Thoracic aorta (tissue), 2 donors: ENCODE measurements at places on chromosomes 2 and 18.

DNA sequence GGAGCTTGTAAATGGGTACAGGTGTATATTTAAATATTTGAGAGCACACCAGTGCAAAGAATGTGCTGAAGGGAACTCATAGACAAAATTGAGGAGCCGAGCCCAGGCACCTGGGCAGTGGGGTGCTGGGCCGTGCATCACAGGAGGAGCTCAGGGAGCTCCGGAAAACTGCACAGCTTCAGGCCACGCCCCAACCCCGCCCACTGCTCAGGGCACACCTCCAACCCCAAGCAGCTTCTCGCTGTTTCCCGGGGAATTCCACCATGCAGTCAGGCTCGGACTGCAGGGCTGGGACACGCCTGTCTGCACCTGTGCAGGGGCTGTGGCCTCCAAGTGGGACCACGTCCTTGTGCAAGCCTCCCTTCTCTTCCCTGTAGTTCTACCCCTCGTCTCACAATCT is 243.0 kb downstream of the HDAC4 start:
- H3K36me3 ChIP-seq = peaks cover 14% of the 10 kb centered on the region
- H3K4me3 ChIP-seq = no peak overlapping the region
- H3K27ac ChIP-seq = no peak overlapping the region
- no peak for DNase-seq
- H3K27me3 ChIP-seq = no peaks in the 10 kb centered on the region

DNA sequence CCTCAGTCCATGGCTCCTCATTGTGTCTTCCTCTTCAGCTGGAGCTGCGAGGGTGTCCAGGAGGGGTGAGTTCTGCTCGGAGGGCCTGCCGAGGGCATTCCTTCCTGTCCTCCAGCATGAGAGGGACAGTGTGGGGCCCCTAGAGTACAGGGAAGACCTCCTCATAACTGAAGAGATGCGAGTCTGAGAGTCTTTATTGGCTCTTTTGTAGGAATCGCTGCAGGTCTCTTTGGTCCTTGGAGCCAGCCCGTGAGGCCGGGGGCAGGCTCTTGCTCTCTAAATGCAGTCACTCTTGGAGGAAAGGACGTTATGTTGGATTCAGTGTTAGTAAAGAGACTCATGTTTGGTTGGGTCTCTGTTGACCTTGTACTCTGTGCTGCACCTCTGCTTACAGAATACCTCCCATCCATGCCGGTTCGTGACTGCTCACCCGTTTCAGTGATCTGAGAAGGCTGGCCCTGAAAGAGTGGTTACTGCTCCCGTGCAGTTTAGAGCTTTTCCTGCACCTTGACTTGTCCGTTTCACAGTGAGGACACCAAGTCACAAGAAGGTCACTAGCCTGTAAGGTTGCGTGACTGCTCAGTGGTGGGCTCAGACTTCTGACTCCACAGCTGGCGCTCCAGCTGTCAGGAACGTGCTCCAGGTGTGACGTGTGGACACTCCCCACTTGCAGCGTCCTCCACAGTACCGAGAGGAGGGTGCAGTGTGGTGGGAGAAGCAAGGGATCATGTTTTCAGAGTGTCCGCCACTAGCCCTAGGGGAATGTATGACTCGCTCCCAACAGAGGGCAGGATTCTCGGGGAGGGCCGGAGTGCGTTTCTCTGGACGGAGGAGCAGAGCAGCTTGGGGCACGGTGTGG is 7.8 kb downstream of the ATG4B start:
- no peaks in the 10 kb centered on the region for H3K4me1 ChIP-seq
- no peaks in the 10 kb centered on the region for H3K27me3 ChIP-seq
- no peak overlapping the region for H3K4me3 ChIP-seq
- no peak overlapping the region for H3K27ac ChIP-seq
- no peaks in the 10 kb centered on the region for H3K36me3 ChIP-seq

- H3K27ac ChIP-seq = no peak overlapping the region
- H3K27me3 ChIP-seq = no peaks in the 10 kb centered on the region
- DNase-seq = no peak
- no peak overlapping the region for H3K4me3 ChIP-seq
These were observed 591.0 kb downstream of the ARHGAP15 start for GRCh38 chr2:143720095-143720664.

DNA sequence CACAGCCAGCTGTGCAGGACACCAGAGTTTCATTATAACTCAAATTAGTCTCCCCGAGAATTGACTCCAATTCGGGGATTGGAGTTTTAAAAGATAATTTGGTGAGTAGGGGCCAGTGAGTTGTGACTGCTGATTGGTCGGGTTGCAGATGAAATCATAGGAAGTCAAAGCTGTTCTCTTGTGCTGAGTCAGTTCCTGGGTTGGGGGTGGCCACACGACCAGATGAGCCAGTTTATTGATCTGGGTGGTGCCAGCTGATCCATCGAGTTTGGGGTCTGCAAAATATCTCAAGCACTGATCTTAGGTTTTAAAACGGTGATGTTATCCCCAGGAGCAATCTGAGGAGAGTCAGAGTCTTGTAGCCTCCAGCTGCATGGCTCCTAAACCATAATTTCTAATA is 82.7 kb upstream of the SLC66A3 start:
- H3K4me3 ChIP-seq = no peak overlapping the region
- no peaks in the 10 kb centered on the region for H3K36me3 ChIP-seq

DNA sequence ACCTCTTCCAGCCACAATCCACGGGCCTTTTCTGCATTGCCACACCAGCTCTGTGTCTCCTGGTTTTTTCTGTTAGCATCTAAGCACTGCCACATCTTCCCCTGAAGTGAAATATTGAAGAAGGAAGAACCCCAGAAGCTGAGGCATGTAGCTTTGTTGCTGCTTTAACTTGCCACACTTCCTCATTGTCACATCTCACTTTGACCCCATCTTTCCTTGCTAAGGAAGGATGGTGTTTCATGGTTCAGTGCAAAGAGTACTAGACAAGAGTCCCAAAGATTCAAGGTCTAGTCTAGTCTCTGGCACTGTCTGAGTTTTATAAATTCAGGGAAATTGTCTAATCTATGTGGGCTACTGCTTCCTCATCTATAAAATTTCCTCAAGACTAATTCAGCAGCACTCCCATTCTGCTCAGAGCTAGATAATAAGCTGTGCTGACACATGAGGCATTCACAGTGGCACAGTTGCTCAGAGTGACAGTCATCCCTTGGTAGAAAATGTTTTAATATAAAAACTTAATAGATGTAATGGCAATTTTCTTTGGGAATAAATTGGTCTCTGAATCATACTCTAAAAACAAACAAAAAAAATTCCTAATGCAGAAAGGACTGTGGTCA is 483.0 kb upstream of the ID2 start:
- no peaks in the 10 kb centered on the region for H3K27me3 ChIP-seq
- H3K36me3 ChIP-seq = no peaks in the 10 kb centered on the region
- H3K4me1 ChIP-seq = no peaks in the 10 kb centered on the region
- DNase-seq = no peak

DNA sequence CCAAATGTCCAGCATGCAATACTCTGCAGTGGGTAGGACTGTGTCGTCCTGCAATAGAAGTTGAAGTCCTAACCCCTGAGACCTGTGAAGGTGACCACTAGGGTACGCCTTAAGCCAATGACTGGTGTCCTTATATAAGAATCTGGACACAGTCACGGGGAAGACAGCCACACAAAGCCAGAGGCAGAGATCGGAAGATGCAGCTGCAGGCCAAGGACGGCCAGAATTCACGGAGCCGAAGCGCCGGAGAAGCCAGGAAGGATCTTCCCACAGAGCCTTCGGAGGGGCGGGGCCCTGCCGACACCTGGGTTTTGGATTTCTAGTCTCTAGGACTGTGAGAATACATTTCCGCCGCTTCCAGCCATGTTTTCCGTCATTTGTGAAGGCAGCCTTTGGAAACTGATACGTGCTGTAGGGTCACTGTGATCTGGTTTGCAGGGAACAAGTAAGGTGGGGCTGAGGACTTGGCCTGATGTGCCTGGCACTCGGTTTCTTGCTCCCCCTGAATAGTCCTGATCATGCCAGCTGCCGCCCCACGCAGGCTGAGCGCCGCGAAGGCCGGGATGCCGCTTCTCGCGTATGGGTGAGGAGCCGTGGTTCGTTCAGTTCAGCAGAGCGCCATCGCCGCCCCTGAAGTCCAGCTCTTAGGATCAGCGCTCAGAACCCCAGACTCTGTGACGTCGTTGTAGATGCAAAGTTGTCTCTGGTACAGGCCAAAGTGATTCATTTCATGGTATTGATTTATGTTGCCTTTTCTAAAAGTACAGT is 38.7 kb downstream of the PTGR3 start:
- H3K27me3 ChIP-seq = no peaks in the 10 kb centered on the region
- H3K27ac ChIP-seq = no peak overlapping the region
- H3K4me1 ChIP-seq = no peaks in the 10 kb centered on the region
- no peak overlapping the region for H3K4me3 ChIP-seq
- no peaks in the 10 kb centered on the region for H3K36me3 ChIP-seq

DNA sequence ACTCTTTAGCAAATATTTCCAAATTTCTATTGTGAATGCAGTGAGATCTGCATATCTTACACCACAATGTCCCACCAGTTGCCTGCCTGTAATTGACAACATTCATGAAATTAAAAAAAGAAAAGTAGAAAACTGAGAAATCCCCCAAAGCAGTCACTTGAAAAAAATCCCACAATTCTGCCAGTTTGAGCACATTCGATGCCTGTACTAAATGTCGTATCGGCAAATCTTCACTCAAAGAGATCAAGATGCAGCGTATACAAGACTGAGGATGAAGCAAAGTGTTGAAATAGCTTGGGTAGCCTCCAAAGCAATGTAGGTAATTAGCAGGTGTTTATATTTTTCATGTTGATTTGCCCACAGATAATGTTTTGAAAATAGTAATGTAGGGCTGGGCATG is 186.7 kb upstream of the ZEB2 start:
- no peak overlapping the region for H3K27ac ChIP-seq
- peaks cover 26% of the 10 kb centered on the region for H3K4me1 ChIP-seq
- H3K36me3 ChIP-seq = no peaks in the 10 kb centered on the region
- DNase-seq = no peak
- no peak overlapping the region for H3K4me3 ChIP-seq
- no peaks in the 10 kb centered on the region for H3K27me3 ChIP-seq

- H3K27me3 ChIP-seq = no peaks in the 10 kb centered on the region
- DNase-seq = no peak
- no peaks in the 10 kb centered on the region for H3K36me3 ChIP-seq
These were observed 1297.1 kb downstream of the DPP10 start for GRCh38 chr2:115739574-115739973.

DNA sequence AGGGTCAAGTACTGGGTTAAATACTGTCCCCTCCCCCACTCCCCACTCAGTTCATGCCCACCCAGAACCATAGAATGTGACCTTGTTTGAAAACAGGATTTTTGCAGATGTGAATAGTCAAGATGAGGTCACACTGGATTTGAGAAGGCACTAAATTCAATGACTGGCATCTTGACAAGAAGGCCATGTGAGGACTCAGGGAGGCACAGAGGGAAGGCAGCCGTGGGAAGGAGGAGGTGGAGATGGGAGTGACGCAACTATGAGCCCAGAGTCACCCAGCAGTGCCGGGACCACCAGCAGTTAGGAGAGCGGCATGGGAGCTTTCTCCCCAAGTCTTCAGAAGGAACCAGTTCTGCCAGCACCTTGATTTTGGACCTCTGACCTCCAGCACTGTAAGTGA is 257.3 kb downstream of the BCL2 start:
- no peaks in the 10 kb centered on the region for H3K4me1 ChIP-seq
- no peak overlapping the region for H3K27ac ChIP-seq
- H3K4me3 ChIP-seq = no peak overlapping the region
- no peaks in the 10 kb centered on the region for H3K36me3 ChIP-seq

DNA sequence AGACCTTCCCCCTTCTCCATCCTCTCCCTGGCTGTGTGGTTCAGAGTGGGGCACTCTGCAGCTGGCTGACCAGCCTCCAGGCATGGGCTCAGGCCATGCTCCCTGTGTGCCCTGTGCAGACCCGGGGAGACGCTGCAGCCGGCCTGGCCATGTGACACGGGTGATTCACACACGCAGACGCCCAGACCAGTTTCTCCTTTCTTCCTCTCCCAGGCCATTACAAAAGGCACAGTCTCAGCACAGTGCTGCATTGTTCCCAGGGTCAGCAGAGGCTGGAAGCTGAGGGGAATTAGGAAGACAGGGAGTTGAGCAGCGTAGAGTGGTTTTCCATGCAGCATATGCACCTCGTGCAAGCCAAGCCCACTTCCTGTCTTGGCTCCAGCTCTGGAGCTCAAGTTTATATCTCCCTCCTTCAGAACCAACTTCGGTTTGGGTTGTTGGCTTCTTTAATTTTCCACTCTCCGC is 288.5 kb downstream of the TNS1 start:
- H3K4me3 ChIP-seq = no peak overlapping the region
- peaks cover 19% of the 10 kb centered on the region for H3K36me3 ChIP-seq
- DNase-seq = peak; percentile 23
- H3K4me1 ChIP-seq = peaks cover 44% of the 10 kb centered on the region
- H3K27me3 ChIP-seq = no peaks in the 10 kb centered on the region
